Endothelial cell of umbilical vein (primary cell): ENCODE measurements at places on chromosomes 4 and X. TPM values are rescaled to one million over a fixed set of nuclear protein-coding genes. Genes with fewer than 3 reads are reported as not detected.

The SULT1E1 gene
- 34.5 and 42.1 TPM in 2 replicates for total RNA-seq

The ERAS gene
- total RNA-seq = not detected in 2 replicates

The PRPS2 gene
- 36.7 and 38.0 TPM in 2 replicates for total RNA-seq

The TLR2 gene
- 0.21 and 1.4 TPM in 2 replicates for total RNA-seq

The PRSS12 gene
- total RNA-seq = 0.23 and 0.55 TPM in 2 replicates

The HTN1 gene
- not detected in 2 replicates for total RNA-seq

The KLHL13 gene
- total RNA-seq = 15.3 and 19.0 TPM in 2 replicates

The BTK gene
- total RNA-seq = 0.13 TPM in 1 of 2 replicates, not detected in the other

The DNAAF6 gene
- total RNA-seq = not detected in 2 replicates

The FHDC1 gene
- total RNA-seq = 0.12 and 0.18 TPM in 2 replicates

The VCX3B gene
- not detected in 2 replicates for total RNA-seq

The ADRA2C gene
- total RNA-seq = 0.40 TPM in 1 of 2 replicates, not detected in the other

The DCAF8L2 gene
- total RNA-seq = 0.15 TPM in 1 of 2 replicates, not detected in the other

The PAK3 gene
- 0.15 and 0.16 TPM in 2 replicates for total RNA-seq

The BST1 gene
- 6.6 and 10.7 TPM in 2 replicates for total RNA-seq

The NKX1-1 gene
- total RNA-seq = not detected in 2 replicates

The NLGN4X gene
- total RNA-seq = not detected in 2 replicates

The MAGEA1 gene
- not detected in 2 replicates for total RNA-seq

The RRH gene
- total RNA-seq = 0.31 TPM in 1 of 2 replicates, not detected in the other

The CLDN34 gene
- total RNA-seq = 0.35 and 0.46 TPM in 2 replicates

The RELL1 gene
- 87.1 and 91.7 TPM in 2 replicates for total RNA-seq

The CFAP299 gene
- total RNA-seq = not detected in 2 replicates

The SMIM10L2A gene
- 0.18 and 0.24 TPM in 2 replicates for total RNA-seq

The GAGE2A gene
- total RNA-seq = not detected in 2 replicates

The LAP3 gene
- 73.7 and 94.8 TPM in 2 replicates for total RNA-seq

The PDCL2 gene
- total RNA-seq = not detected in 2 replicates

The SOWAHB gene
- total RNA-seq = not detected in 2 replicates

The ITIH6 gene
- not detected in 2 replicates for total RNA-seq

The CXCR3 gene
- total RNA-seq = not detected in 2 replicates

The MAGEA2 gene
- total RNA-seq = not detected in 2 replicates
